ENCODE measurements at places on chromosomes 4 and X. TPM values are rescaled to one million over a fixed set of nuclear protein-coding genes. Genes with fewer than 3 reads are reported as not detected.

MAGEA8 gene
- total RNA-seq = not detected

SPANXB1 gene
- not detected for total RNA-seq

CFAP99 gene
- not detected for total RNA-seq

SHROOM4 gene
- 9.7 TPM for total RNA-seq

PDS5A gene
- total RNA-seq = 37.1 TPM

SPP1 gene
- total RNA-seq = 98.0 TPM

ARHGEF9 gene
- total RNA-seq = 34.0 TPM

MAGEA2B gene
- total RNA-seq = not detected

CSAG1 gene
- total RNA-seq = not detected

DGKK gene
- 1.4 TPM for total RNA-seq

- peak; percentile 61 for DNase-seq
Measured at GRCh38 chr4:48483777-48484493, 792 bp downstream of the SLC10A4 start.

DNA sequence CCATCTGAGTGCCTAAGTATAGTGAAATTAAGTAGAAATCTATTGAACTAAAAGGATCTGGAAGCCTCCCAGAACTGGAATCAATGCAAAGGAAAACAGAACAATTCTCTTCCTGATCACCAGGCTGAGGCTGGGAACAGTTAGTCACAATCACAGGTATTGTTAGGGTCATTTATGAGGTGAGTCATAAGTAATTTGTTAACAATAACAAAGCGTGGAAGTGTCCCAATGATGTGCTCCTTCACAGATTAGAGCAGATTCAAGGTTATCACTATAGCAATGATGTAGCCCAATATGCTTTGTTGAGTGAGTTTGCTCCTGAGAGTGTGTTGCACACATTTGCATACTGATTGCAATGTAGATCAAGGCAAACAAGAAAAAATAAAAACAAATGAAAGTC, 228.1 kb downstream of the ZNF674 start:
- no peak for DNase-seq

GRCh38 chrX:20529711-20530110, 263.0 kb upstream of the RPS6KA3 start:
- DNase-seq = no peak

GRCh38 chrX:47634871-47635575, 5.3 kb upstream of the CFP start:
- no peak for DNase-seq

DNA sequence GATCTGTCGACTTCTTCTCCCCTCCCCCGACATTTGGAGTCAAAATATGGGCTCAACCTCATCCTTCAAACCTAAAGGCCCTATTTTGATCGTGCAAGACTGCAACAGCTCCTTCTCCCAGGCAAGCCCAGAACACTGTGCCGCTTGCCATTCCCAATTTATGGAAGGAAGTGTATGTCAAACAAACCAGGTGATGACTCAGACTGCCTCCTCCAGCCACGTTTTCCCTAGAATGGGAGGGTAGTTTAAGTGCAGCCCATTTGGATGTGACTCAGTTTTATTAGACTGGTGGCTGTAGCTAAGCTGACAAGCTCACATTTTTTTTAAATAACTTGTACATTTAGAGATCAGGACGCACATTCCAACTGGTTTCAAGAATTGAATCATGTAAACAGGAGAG, 570.4 kb upstream of the DIPK2B start:
- DNase-seq = no peak

GRCh38 chr4:686413-687040, 2.4 kb downstream of the SLC49A3 start:
- DNase-seq = no peak

DNA sequence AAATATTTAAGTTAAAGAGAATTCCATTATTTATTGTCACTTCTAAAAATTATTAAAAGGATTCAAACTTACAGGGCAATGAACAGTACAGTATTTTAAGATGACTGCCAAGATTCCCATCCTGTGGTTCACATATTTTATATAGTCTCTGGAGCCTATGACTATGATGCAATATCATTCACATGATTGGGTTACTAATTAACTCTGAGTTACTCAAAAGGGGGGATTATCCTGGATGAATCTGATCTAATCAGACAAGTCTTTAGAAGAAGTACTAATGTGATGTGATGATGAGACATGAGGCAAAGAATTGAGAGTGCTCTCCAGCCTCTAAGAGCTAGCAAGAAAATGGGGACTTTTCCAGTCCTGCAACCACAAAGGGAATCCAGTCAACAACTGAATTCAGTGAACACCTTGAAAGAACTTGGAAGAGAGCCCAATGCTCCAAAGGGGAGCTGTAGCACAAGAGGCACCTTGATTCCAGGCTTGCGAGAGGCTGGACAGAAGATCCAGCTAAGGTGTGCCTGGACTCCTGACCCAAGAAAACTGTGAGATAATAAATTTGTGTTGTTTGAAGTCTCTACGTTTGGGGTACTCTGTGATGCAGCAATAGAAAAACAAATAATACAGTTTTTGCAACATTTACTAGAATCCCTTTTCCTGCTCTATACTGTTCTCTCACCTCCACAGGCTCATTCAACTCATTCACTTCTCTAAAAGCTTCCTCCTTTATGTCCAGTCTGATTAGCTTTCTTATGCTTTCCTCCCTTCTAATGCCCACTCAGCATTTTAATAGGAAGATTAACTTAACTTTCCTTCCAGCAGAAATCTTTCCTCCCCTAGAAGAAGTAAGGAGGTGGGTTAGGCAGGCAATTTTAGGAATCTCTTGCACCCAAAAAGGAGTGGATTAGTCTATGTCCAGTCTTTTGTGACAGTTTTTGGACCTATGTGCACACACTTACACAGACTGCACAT, 133.8 kb upstream of the LCORL start:
- no peak for DNase-seq

DNA sequence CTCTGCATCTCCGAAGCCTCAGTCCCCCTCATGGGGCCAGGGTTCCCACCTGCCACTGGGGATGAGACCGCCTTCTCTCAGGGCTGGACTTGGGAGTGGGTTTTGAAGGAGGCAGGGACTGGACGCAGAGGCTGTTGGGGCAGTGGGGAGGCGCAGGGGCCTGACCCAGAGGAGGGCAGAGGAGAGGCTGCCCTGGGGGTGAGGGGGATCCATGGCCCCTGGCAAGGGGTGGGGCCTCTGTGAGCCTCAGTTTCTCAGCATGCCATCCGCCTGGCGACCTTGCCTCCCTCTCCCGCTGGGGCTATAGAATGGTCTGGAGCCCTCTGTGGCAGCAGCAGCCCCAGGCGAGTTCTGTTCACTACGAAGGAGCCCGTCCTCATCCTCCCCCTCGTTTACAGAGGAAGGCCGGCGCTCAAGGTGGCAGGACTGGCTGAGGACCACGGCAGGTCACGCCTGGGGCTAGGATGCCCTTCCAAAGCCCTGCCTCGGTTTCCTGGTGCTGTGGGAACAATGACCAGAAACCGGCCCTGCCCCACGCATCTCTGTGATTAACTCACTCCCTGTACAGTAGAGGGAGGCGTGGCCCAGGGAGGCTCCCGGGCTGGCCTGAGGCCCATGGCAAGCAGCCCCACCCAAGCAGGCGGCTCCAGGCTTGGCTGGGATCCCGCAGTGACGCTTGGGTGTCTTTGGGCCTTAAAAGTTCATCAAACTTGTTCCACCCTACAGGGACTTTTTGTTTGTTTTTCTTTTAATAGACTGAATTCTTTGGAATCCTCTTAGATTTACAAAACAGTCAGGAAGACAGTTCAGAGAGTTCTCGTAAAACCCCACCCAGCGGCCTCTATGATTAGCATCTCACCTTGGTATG, 16.0 kb upstream of the SH3TC1 start:
- peak; percentile 66 for DNase-seq

DNA sequence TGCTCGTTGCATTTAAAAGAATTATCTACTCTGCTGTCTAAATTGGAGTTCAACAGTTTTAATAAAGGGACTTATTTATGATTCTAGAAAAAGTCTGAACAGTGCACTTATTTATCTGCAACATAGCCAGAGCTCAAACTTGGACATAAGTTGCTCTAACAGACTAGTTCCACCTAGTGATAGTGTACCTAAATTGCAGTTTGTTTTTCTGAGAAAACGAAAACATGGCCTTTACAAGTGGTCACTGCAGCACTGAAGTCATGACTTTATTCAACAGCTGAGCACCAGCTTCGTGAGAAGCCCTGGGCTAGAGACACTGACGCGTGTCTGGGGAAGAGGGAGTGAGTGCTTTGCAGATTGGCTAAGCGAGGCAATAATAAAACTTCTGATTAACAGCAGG, 77.3 kb upstream of the IGSF1 start:
- DNase-seq = no peak

GRCh38 chr4:56215901-56216300, 171.4 kb downstream of the AASDH start:
- DNase-seq = peak; percentile 40

GRCh38 chr4:129230846-129231245, 134.9 kb downstream of the C4orf33 start:
- no peak for DNase-seq

DNA sequence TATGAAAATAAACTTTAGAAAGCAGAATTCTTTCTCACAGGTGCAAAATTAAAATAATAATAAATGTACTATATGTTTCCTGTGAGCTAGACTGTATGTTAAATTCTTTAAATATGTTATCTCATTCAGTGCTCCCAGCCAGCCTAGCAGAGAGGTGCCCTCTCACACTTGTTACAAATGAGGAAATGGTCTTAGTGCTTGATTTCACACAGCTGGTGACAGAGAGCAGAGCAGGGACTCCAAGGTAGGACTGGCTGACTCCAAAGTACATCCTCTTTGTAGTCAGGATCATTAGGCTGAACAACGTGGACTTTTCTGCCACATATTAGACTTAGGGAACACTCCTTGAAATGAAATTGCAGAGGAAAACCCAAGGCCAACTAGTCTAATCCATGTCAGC, 72.0 kb upstream of the HHIP start:
- no peak for DNase-seq

DNA sequence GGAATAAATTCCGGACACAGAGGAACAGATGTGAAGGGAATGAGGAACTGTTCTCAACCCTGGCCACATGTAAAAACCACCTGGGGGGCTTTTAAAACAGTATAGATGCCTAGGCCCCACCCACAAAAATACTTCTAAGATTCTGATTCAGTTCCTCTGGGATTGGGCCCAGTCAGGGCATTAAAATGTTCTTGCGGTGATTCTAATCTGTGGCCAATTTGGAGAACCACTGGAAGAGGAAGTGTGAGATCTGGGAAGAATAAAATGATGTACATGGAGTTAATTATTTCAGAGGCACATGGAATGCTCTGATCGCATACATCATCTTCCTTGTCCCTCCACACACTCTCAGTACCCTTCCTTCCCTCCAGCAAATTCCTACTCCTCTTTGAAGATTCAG, 192.2 kb downstream of the APBB2 start:
- DNase-seq = no peak

- DNase-seq = no peak
Measured at GRCh38 chrX:115324194-115324593, 34.7 kb downstream of the LUZP4 start.

DNA sequence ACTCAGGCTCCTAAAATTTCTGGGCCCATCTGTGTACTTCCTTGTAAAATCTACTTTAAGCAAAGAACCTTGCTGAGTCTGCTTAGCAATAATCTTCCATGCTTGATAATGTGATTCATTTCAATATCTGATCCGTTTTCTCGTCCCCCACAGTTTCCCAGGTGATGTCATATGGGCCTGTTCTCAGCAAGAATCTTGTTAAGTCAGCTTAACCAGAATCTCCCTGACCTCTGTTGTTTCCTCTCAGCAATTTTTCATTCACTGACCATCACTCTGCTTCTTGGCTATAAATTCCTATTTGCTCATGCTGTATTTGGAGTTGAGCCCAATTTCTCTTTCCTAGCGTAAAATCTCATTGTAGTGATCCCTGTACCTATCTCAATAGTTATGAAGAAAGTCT, 13.9 kb downstream of the CSN2 start:
- DNase-seq = no peak

GRCh38 chrX:18389966-18390365, 35.4 kb upstream of the CDKL5 start:
- DNase-seq = no peak

All from H7 (cell line).